Kidney (tissue), 22 donors: ENCODE measurements at places on chromosomes 5 and 9. TPM values are rescaled to one million over a fixed set of nuclear protein-coding genes. Genes with fewer than 3 reads are reported as not detected.

- DNase-seq = no peak
Measured at GRCh38 chr9:134357631-134358025, 31.4 kb downstream of the RXRA start.

- no peak for DNase-seq
Measured at GRCh38 chr5:61806491-61807020, 474.5 kb downstream of the ZSWIM6 start.

DNA sequence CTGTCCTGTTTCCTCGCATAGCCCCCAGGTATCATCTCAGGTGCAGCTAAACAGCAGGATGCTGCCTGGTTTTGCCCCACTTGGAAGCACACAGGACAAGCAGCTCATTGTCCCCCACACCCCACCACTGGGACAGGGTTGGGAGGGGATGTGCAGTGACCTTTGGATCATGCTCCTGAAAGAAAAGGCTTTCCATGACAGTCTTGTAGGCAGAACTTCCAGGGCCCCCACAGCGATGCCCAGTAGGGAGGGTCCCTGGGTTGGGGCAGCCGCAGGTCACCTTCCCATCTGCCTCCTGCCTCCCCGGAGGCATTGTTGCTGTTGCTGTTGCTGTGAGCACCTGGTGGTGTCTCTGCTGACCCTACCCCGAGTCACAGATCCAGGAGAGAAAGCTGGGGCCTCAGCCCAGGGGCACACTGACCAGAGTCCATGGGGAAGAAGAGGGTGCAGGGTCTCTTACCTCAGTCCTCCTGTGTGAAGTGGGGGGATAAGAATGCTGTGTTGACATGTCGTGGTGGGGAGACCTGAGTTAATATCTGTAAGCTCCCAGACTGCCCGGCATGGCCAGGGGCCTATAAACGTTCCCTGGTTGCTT, 8.5 kb downstream of the CEP72 start:
- DNase-seq = no peak

GRCh38 chr9:95284162-95285080, 33.1 kb downstream of the FANCC start:
- no peak for DNase-seq

GRCh38 chr5:20055301-20055700, 67.3 kb upstream of the CDH18 start:
- DNase-seq = no peak

GRCh38 chr9:128072144-128073021, 4.4 kb downstream of the SLC25A25 start:
- DNase-seq = peak; percentile 79

DNA sequence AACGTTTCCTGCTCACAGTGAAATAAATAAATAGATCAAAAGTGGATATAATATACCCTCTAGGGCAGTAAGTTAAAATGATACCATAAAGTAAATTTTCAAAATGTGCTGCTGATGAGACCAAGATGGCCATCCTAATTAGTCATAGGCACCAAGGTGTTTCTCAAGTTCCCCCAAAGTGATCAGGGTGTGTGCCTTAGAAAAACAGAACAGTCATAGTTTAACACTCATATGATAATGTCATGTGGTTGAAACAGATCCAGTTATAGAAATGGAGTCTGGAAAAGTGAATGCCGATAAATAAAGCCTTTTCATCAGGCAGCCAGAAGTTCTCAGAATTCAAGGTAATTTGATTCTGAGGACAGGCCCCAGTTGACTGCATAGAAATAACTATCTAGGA, 161.5 kb upstream of the CDKN2B start:
- no peak for DNase-seq

GRCh38 chr5:33527696-33528095, 86.9 kb downstream of the TARS1 start:
- DNase-seq = no peak

GRCh38 chr5:115816226-115817081, at the start of gene CDO1:
TSS of gene CDO1 (minus strand) at chr5:115816659. CDS start at chr5:115816397, 262 bp downstream.
- peak; percentile 83 for DNase-seq

- DNase-seq = no peak
Measured at GRCh38 chr5:26921439-26921838, 116.9 kb downstream of the CDH9 start.

DNA sequence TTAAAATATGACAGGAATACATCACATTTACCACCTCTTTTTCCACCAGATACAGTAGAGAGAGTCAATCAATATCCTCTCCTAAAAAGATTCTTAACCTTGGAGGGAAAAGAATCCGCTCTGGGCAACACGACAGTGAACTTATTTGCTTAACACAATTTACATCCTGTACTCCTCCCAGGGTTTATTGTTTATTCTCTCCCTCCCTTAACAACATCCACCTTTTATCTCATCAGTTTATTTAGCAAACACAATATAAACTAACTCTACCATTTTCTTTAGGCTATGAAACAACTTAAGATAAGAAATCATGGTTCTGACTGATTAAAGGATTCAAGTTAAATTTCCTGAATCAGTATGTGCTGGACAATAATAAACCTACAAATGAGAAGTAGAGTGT, 50.9 kb downstream of the CERT1 start:
- DNase-seq = no peak

GRCh38 chr9:77877976-77878375, 153.6 kb downstream of the GNAQ start:
- DNase-seq = no peak

DNA sequence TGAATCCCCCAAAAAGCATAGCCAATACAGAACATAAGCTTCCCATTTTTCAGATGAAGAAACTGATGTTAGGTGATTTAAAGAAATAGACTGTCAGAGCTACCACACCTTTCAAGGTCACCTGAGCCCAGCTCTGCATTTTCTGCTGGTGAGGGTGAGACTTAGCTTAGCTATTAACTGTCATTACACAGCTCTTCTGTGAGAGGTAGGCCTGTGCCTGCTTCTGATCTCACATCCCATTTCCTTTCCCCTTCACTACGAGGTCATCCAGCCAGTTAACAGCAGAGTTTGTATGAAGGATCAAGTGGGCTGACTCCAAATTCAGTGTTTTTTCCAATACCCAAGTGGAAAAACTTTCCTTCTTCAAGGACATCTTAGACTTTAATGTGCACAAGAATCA, 528.6 kb upstream of the CLINT1 start:
- DNase-seq = no peak

GRCh38 chr9:97774673-97775072, 77.5 kb upstream of the XPA start:
- no peak for DNase-seq

DNA sequence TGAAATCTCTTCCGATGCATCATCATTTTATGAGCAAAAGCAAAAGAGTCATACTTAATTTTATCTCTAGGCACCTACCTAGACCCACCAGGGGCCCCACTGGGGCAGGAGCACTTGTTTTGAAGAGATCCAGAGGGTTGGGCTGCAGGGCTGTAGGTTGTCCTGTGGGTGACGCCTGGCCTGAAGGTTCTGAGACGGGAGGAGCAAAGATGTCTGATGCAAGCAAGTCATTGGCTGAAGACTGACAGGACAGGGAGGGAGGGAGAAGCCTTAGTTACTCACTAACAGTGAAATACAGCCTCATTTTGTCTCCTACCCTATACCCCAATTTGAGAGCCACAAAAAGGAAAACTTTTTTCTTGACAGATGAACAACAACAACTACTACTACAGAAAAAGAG, 17.1 kb upstream of the C9 start:
- no peak for DNase-seq

- no peak for DNase-seq
Measured at GRCh38 chr5:1336106-1336561, 8.8 kb downstream of the CLPTM1L start.

DNA sequence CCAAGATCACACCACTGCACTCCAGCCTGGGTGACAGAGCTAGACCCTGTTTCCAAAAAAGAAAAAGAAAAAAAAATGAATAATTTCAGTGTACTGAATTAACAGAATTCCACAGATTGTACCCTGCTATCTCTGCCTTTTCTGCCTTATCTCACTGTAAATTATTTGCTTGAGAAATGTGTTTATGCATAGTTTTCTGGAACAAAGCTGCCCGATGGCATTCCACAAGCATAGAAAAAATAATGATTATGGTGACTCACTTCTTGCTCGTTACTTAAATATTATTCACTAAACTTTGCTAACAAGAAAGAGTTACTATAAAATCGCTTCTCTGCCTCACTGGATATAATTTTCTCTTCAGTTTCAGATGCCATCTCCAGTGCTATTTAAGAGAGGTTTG, 88.7 kb upstream of the FAM169A start:
- DNase-seq = peak; percentile 64

GRCh38 chr5:37721447-37721871, 118.4 kb downstream of the GDNF start:
- DNase-seq = no peak

DNA sequence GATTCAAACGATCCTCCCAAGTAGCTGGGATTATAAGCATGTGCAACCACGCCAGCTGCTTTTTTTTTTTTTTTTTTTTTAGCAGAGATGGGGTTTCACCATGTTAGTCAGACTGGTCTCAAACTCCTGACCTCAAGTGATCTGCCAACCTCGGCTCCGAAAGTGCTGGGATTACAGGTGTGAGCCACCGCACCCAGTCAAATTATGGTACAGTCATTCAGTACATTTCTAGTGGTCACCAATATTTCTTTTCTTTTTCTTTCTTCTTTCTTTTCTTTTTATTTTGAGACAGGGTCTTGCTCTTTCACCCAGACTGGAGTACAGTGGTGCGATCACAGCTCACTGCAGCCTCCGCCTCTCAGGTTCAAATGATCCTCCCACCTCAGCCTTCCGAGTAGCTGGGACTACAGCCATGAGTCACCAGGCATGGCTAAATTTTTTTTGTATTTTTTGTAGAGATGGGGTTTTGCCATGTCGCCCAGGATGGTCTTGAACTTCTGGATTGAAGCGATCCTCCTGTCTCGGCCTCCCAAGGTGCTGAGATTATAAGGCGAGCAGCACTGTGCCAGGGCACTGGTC, 25.4 kb upstream of the DCP2 start:
- no peak for DNase-seq

DNA sequence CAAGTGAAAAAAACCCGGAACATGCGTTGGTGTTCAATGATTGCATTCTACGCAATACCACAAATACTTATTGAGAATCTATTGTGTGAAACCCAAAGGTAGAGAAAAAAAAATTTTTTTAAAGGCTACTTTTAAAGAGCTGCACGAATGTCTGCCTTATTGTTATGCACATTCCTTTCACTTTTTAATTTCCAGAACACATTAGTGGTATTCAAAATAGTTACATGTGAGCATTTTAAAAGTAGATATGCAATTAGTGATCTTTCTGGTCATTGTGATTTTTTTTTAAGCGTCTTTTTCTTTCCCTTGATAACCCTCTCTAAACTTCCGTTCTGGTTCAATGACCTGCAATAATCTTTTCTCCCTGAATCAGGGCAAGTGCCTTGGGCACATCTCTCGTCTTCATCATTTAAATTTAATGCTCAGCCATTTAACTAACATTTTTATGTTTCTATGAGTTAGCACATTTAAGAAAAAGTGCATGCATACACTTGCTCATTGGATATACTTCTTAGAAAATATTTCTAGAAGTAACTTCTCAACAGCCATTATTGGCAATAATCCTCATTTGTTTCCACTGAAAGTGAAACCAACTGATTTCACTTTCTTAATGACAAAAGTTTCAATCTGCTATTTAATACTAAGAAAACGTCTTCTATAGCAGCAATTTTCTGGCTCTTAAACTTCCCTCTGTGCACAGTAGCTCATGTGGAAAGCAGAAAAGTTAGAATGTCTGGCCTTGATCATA, 80.3 kb downstream of the CDH6 start:
- no peak for DNase-seq

- DNase-seq = no peak
Measured at GRCh38 chr9:89444925-89445765, 52.8 kb downstream of the SEMA4D start.

- peak; percentile 23 for DNase-seq
Measured at GRCh38 chr9:68780720-68781119, 75.7 kb downstream of the PIP5K1B start.

DNA sequence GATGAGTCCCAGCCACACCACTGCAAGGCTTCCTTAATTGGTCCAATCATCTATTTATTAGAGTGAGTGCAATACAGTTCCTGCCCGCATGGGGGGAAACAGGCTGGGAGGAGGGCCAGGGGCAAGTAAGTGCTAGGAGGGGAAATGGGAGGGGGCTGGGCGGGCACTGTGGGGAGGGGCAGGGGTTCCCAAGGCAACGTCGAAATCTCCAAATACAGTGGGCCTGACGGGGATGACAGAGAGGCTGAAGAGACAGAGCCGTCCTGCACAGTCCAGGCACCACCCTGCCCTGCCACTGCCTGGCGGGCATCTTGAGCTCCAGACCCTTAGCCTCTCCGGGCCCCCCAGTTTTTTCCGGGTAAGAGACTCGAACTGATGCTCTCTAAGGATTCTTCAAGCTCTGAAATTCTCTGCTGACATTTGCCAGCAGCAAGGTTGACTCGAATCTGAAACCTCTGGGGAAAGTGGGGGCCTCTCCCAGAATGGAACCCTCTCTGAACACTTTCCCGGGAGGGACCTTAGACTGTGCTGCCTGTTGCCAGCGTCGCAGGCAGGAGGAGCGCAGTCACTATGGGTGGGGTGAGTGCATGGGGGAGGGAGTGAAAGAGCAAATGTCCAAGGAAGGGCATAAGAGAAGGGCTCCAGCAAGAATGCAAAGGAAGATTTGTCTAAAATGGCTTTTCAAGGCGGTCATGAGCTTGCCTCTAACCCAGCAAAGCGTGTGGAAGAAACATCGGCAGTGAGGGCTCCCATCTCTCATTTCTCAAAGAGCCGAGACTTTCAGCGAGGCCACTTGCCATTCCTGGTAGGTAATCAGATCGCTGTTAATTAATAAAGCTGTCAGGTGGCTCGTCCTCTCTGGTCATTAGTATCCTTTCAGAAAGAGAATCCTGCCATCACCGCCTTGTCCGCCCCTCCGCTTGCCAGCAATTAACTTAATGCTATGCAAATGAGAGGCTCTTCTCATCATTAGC, 99.0 kb downstream of the GTF3C4 start:
- peak; percentile 69 for DNase-seq

DNA sequence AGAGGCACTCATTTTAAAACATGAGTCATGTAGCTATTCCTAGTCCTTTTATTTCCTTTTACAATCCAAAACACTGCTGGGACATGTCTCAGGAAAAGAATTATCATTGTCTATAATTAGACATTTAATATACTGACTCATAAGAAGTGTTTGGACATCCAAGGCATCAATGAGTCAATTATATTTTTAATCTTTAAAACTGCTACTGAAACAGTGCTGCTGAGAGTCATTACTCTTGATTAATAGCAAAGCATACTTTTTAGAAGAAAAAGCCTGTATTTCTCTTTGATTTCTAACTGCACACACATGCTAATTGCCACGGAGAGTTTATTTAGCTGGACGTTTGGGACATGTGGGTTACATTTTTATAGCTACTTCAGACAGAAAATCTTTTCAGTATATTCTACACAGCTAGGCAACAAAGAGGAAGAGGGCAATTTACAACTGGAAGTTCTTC, 1249.0 kb upstream of the CDH18 start:
- peak; percentile 77 for DNase-seq

Gene CCNI2
- total RNA-seq = 3.4 TPM

Gene PCDHGB3
- 4.4 TPM for total RNA-seq

Gene LCNL1
- 1.4 TPM for total RNA-seq

Gene ARHGEF39
- total RNA-seq = 0.72 TPM

Gene CAMK2A
- total RNA-seq = 0.28 TPM

Gene SLC4A9
- total RNA-seq = 2.5 TPM

Gene LRSAM1
- total RNA-seq = 24.6 TPM

Gene RC3H2
- total RNA-seq = 49.9 TPM

Gene EIF4EBP3
- total RNA-seq = 22.6 TPM

Gene IL13
- total RNA-seq = not detected

Gene SAPCD2
- 2.3 TPM for total RNA-seq

Gene CAMK4
- total RNA-seq = 4.7 TPM

Gene FOXD4L4
- total RNA-seq = 0.31 TPM
